ENCODE measurements at places on chromosomes 5 and 9. TPM values are rescaled to one million over a fixed set of nuclear protein-coding genes. Genes with fewer than 3 reads are reported as not detected.

DNA sequence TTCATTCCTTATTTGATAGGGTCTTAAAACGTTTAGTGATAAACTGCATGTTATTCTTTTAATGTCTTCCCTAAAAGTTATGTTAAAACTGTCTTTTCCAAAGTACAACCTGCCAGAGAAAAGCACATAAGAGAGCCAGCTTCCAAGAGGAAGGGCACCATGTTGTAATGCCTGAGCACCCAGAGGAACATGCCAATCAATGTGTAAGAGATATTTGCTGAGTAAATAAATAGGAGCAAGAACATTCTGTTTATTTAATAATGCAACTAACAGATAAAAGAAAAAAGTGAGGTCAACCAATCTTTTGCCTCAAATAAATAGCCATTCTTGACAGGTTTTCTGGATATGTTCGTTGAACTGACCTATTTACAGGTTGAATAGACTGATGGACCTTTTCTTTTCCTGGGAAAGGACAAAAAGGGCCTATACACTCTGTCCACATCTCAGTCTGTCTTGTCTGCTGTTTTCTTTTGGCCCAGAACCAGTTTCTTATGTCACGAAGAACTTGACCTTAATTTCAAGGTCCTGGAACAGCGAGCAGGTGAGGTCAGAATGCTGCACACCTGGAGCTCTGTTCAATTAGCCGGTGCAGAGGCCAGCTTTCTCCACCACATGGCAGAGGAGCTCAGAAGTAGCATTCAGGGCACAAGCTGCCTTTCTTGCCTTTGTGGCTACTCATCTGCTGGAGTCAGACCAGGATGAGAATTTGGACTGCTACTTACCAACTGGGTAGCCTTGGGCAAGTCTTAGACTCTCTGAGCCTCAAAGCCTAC lies 77.7 kb downstream of the PLCXD3 start:
- DNase-seq: no peak

- DNase-seq: no peak
Measured at GRCh38 chr9:135906291-135907005, 898 bp downstream of the CAMSAP1 start.

- DNase-seq: no peak
Measured at GRCh38 chr5:36801523-36801922, 75.0 kb upstream of the NIPBL start.

SPOUT1 gene
- total RNA-seq: 23.8 TPM

- DNase-seq: no peak
Measured at GRCh38 chr5:141875795-141876627, 2.2 kb downstream of the PCDH1 start.

GRCh38 chr5:14090290-14090689 lies 52.9 kb upstream of the TRIO start:
- no peak for DNase-seq

MELK gene
- total RNA-seq: 14.7 TPM

GRCh38 chr5:176534640-176535039 lies 2.6 kb downstream of the RNF44 start:
- no peak for DNase-seq

RGS7BP gene
- 24.1 TPM for total RNA-seq
